Placental pericyte (primary cell): ENCODE measurements at places on chromosomes 11 and 22. TPM values are rescaled to one million over a fixed set of nuclear protein-coding genes. Genes with fewer than 3 reads are reported as not detected.

The RASSF10 gene
- 0.14 TPM in 1 of 2 replicates, not detected in the other for total RNA-seq

The SHISA8 gene
- not detected in 2 replicates for total RNA-seq

The APOL6 gene
- total RNA-seq: 21.7 and 22.3 TPM in 2 replicates

The MPZL2 gene
- not detected in 2 replicates for total RNA-seq

The MMP27 gene
- total RNA-seq: not detected in 2 replicates

The CELF1 gene
- total RNA-seq: 101 and 158 TPM in 2 replicates

The TFIP11 gene
- total RNA-seq: 37.4 and 47.0 TPM in 2 replicates

The MRGPRD gene
- not detected in 2 replicates for total RNA-seq

The SLC22A25 gene
- total RNA-seq: not detected in 2 replicates

The C11orf24 gene
- 42.0 and 74.9 TPM in 2 replicates for total RNA-seq

The MB gene
- total RNA-seq: not detected in 2 replicates

The TMEM191C gene
- total RNA-seq: 0.88 and 3.6 TPM in 2 replicates
